ENCODE measurements at places on chromosomes 5 and 9. TPM values are rescaled to one million over a fixed set of nuclear protein-coding genes. Genes with fewer than 3 reads are reported as not detected.

CCL28 gene
- 22.8 TPM for total RNA-seq

GABRB2 gene
- 4.4 TPM for total RNA-seq

PCDHB14 gene
- 6.2 TPM for total RNA-seq

EXOSC3 gene
- total RNA-seq, result 32.3 TPM

DOCK8 gene
- total RNA-seq, result 46.5 TPM

FOXD4L3 gene
- total RNA-seq, result not detected

PDE6A gene
- 0.03 TPM for total RNA-seq

LHFPL2 gene
- total RNA-seq, result 12.6 TPM

ANKRD18B gene
- 0.72 TPM for total RNA-seq

LRRC70 gene
- total RNA-seq, result 3.6 TPM

N4BP3 gene
- 5.6 TPM for total RNA-seq

GRXCR2 gene
- total RNA-seq, result not detected

MARVELD2 gene
- 41.2 TPM for total RNA-seq

SPINK13 gene
- 1.6 TPM for total RNA-seq

TAF1L gene
- total RNA-seq, result not detected

FGF18 gene
- 1.8 TPM for total RNA-seq

DMRTA1 gene
- 2.3 TPM for total RNA-seq

AP3S1 gene
- 54.1 TPM for total RNA-seq

CCNO gene
- 5.9 TPM for total RNA-seq

CDC20B gene
- total RNA-seq, result not detected

CBY3 gene
- not detected for total RNA-seq

FLT4 gene
- total RNA-seq, result 29.4 TPM

RAB3C gene
- 3.7 TPM for total RNA-seq

TUSC1 gene
- 17.6 TPM for total RNA-seq

PCDHGA12 gene
- 4.0 TPM for total RNA-seq

PCDHB13 gene
- 5.9 TPM for total RNA-seq

MSX2 gene
- 0.79 TPM for total RNA-seq

ENHO gene
- 0.22 TPM for total RNA-seq

GALNT10 gene
- total RNA-seq, result 44.3 TPM
